ENCODE measurements at places on chromosomes 5 and 9.
A peak's percentile ranks its signal among the peaks of the same experiment; 100 is the strongest.

GRCh38 chr5:81849770-81850367 is 99.0 kb upstream of the SSBP2 start:
- no peak for DNase-seq

- DNase-seq = no peak
Observed at GRCh38 chr5:139910901-139911300, 115.3 kb downstream of the PSD2 start.

DNA sequence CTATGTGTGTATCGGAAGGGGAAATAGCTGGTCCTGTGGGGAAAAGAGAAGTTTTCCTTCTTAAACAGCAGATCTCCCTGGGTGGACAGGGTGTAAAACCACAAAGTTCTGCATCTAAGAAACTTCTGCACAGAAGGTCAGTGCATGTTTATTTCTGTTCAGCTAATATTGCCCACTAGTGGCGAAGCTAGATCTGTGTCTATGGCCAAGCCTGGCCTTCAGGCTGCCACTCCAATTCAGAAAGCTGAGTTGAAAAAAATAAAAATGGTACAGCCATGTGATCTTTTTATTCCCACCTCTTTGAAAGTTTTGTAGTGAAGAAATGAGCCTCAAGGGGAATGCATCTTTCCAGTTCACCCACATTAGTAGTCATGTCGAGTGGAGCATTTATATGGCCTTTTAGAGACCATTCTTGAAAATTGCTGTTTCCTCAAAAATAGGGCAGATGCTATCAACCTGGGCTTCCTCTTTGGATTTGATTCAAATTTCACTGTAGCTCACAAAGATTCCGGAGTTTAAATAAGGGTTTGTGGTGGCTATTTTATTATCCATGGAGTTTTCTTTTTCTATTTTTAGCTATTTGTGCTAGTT is 488.0 kb downstream of the PRELID2 start:
- no peak for DNase-seq

DNA sequence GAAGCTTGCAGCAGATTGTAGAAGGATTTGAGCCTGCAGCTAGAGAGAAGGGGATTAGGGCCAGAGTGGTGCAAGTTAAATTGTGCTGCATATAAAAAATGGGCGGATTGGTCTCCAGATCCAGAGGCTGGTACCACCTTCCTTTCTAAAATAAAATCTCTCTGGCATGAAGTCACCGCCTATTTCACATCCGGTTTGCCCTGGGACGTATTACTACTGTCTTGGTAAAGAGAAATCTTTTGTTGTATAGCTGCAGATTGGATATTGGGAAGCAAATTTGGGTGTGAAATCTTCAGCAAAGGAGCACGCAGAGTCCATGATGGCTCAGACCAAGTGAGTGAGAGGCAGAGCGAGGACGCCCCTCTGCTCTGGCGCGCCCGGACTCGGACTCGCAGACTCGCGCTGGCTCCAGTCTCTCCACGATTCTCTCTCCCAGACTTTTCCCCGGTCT is at the start of gene GABRA1:
TSS of gene GABRA1 (plus strand) at position 180 of the 451 bp plus-strand sequence. CDS start 2,691 bp downstream, outside the sequence.
- no peak for DNase-seq

DNA sequence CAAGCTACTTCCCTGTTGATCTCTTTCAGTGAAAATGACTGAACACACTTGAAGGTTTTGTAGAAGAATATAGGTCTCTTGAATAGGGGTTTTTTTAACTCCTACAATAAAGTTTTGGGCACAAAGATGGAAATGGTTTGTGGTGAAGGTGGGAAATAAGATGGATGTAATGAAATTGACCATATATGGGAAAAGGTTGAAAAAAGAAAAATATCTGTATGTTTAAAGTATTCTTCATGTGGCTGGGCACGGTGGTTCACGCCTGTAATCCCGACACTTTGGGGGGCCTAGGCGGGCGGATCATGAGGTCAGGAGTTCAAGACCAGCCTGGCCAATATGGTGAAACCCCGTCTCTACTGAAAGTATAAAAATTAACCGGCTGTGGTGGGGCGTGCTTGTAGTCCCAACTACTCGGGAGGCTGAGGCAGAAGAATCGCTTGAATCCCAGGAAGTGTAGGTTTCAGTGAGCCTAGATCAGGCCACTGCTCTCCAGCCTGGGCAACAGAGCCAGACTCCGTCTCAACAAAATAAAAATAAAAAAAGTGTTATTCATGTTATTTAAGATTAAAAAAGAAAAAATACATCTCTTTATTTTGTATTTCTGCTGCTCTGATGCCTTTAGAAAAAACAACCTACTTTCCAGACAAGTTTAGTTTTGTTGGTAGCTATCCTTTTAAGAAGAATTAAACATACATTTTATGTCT is 2.2 kb downstream of the RBM27 start:
- DNase-seq = no peak

GRCh38 chr9:70382709-70383605 is 31.5 kb downstream of the KLF9 start:
- DNase-seq = no peak

DNA sequence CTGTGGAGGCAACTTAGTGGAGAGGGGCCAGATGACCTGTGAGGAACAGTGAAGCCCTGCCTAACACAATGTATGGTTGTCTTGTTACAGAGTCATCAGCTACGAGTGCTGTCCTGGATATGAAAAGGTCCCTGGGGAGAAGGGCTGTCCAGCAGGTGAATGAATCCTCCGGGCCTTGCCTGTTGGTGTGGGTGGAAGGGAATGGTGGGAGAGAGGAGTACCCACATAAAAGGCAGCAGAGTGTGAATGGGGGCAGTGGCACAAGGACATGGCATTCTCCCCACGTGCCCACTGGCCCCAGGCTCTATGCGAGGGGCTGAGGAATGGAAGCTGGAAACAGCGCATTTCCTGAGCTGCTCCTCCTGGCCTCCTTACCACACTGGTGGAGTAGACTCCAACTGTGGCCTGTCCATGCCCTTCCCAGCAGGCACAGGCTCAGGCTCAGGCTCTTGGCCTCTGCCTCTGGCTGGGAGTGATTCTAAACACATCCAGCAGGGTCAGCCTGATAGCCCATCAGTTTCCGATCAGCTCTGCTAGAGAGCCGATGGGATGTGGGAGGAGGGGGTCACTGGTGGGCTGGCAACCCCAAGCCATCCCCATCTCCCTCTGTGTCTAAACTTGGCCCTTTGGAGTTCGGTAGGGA is 15.3 kb downstream of the TGFBI start:
- DNase-seq = no peak

DNA sequence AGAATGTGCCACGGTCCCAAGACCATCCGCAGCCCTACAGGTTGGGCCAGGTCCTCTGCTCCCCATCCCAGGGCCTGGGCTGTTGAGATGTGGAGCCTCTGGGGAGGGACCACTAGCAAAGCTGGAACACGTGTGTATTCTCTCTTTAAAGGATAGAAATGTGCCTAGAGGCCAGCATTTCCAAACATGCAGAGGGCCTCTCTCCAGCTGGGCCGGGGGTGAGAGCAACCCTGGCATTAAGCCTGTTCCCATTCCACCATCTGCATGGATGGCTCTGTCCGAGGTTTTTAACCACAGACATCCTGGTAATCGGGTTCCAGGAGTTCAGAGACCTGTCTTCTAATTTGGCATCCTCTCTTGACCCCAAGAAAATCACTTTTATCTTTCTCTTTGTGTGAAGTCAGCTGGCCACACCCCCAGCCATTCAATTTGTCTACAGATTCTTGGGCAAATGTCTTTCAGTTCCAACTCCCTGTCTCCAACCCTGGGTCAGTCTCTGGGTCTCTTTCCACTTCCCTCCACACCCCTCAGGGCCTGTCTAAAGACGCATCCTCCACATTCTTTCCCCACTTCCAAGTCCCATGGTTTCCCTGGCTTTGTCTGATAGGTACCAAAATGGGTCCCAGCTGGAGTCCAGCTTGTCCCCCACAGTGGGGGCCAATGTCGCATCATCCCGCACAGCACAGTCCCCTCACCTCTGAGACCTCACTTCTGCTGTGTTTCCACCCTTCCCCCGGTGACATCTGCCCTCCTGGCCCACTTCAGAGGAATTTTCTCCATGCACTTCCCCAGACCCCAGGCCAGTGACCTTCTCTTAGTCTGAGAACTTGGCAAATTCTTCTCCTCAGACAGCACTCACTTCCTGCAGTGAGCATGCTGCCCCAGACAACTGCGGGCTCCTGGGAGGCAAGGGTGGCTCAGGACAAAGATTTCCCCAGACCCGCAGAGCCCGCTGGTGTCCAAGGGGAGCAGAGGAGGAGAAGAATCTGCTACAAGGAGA is 56.8 kb downstream of the PTPDC1 start:
- no peak for DNase-seq

- no peak for DNase-seq
Observed at GRCh38 chr9:19380826-19381075, 715 bp upstream of the RPS6 start.

- DNase-seq = peak; percentile 84
Observed at GRCh38 chr5:108381350-108381953, 446 bp downstream of the FBXL17 start.

- DNase-seq = no peak
Observed at GRCh38 chr9:16304301-16304700, 566.2 kb downstream of the BNC2 start.

DNA sequence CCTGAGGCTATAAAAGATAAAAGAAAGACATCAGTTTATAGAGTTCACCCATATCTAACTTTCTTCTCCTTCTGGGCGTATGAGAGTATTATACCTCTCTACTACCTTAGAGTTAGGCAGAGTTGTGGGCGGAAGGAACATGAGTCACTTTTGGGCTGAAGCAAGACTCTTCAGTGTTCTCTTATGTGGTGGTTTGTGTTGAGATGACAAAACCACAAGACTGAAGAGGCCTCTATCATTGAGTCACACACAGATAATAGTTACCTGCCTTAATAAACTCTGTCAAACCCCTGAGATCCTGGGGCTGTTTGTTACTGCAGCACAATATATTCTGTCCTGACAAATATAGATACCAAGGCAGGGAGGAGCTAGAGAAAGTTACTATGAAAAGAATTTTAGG is 184.2 kb downstream of the EFNA5 start:
- peak; percentile 37 for DNase-seq

- DNase-seq = no peak
Observed at GRCh38 chr5:67686746-67687145, 490.1 kb upstream of the CD180 start.

GRCh38 chr5:56384186-56384585 is 151.1 kb upstream of the ANKRD55 start:
- no peak for DNase-seq

- no peak for DNase-seq
Observed at GRCh38 chr5:176400382-176401156, 12.0 kb downstream of the HIGD2A start.

GRCh38 chr5:160460377-160461049 is 38.9 kb downstream of the PTTG1 start:
- DNase-seq = no peak

DNA sequence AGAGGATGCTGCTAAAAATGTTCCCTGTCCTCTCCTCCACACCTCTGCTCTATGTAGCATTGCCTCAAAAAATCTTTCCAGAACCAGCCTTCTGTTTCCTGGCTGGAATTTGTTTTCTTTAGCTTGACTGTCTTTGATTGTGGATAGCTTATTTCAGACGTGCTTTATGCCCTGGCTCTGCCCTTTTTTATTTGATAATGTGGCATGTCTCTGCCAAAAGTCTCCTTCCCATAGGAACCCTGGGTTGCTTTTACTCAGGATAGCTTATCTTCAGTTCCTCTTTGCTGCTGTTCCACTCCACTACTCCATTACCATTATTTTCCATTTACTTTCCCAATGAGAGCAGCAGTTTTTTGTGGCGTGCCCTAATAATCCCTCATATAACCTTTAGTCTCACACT is 885 bp upstream of the TMEM252 start:
- DNase-seq = no peak

GRCh38 chr5:79689541-79690466 is at the start of gene CMYA5:
TSS of gene CMYA5 (plus strand) at chr5:79689836. CDS start at chr5:79689908, 72 bp downstream.
- DNase-seq = no peak

DNA sequence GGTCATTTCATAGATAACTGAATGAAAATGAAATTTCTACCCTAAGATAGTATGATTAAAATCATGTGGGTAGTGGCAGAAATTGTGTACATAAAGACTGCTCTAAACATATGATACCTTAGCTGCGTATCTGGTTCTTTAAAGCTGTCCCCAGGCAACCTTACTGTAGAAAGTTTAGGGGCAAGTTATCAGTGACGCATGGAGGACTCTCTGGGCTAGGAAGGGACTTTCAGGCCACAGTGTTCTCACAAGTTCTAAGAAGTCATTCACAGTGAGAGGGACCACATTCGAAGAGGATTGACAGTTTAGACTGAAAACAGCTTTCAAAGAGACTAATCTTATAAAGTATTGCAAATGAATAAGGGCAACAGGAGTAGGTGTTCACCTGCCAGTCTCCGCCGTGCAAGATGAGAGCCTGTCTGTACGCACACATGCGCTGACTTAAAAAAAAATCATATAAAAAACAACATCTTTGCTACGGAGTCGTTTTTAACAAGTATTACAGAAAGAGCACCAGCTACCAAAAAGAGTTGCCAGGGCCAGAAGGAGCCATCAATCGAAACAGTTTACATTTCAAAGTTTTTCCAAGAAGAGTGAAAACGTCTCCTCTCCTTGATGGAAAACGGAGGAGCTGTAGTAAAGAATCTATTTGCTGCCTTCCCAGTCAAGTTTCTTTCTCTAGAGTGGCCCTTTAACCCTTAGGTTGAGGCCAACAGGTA is 146.3 kb downstream of the CETN3 start:
- DNase-seq = no peak

GRCh38 chr9:23232831-23233230 is 593.2 kb downstream of the ELAVL2 start:
- DNase-seq = no peak

DNA sequence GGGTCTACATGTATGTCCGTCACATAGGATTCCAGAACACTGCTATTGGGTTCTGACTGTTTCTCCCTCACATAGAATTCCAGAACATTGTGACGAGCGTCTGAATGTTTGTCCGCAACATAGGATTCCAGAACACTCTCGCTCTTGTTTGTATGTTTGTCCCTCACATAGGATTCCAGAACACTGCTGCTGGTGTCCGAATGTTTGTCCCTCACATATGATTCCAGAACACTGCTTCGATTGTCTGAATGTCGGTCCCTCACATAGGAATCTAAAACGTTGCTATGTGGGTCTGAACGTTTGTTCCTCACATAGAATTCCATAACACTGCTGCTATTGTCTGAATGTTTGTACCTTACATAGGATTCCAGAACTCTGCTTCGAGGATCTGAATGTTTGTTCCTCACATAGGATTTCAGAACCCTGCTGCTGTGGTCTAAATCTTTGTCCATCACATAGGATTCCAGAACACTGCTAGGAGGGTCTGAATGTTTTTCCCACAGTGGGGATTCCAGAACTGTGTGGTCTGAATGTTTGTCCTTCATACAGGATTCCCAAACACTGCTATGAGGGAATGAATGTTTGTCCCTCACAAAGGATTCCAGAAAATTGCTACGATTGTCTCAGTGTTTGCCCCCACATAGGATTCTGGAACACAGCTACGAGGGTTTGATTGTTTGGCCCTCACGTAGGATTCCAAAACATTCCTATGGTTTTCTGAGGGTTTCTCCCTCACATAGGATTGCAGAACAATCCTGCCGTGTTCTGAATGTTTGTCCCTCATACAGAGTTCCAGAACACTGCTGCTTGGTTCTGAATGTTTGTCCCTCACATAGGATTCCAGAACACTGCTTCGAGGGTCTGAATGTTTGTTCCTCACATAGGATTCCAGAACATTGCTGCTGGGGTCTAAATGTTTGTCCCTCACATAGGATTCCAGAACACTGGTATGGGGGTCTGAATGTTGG is 220.5 kb downstream of the FOXD4L6 start:
- DNase-seq = no peak
